Fibroblast of skin of abdomen (primary cell): ENCODE measurements at places on chromosomes 16 and 17.

GRCh38 chr17:60188759-60189158, 39.0 kb downstream of the CA4 start:
- no peak for DNase-seq

- DNase-seq, result no peak
Observed at GRCh38 chr17:1533661-1534325, 17.4 kb upstream of the INPP5K start.

DNA sequence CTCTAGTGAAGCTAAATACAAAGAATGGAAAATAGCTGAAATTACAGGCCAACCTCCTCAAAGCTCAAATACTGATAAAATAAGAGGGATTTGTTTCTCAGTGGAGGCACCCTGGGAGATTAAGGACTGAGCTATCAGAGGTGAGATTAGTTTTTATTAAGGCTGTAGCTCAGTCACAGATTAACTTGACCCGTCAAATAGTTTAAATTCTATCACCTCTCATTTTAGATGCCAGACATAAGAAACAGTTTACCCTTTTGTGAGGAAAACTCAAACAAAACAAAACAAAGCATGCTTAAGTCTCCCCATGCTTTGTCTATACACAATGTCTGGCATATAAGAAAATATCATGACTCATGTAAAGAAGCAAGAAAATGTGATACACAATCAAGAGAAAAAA, 208.3 kb upstream of the PMFBP1 start:
- DNase-seq, result no peak

GRCh38 chr16:68353366-68353765, 42.5 kb downstream of the PRMT7 start:
- no peak for DNase-seq

DNA sequence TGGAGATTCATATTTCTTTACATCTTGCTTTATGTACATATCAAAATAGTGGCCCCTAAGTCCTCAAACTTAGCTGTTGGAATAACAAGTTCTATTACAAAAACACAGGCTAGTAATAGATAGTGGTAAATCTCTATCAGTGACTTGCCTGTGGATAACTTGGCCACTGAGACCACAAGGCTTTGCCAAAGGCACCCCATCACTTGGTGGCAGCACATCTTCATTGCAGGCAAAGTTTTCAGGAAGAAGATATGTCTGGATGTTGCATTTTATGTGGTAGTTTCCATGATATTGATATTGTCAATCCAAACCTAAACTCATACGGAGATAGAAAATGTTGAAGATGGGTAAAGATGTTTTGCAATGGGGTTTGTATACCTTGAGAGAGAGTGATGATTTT, 58.5 kb downstream of the KNOP1 start:
- DNase-seq, result no peak

GRCh38 chr16:67177743-67178699, 5.7 kb downstream of the MATCAP1 start:
- peak; percentile 37 for DNase-seq

- peak; percentile 23 for DNase-seq
Observed at GRCh38 chr17:41494524-41494923, 4.8 kb upstream of the KRT36 start.

GRCh38 chr16:48965386-48965785, 316.3 kb downstream of the CBLN1 start:
- peak; percentile 47 for DNase-seq

- no peak for DNase-seq
Observed at GRCh38 chr17:50432125-50432762, 6.2 kb downstream of the ACSF2 start.

DNA sequence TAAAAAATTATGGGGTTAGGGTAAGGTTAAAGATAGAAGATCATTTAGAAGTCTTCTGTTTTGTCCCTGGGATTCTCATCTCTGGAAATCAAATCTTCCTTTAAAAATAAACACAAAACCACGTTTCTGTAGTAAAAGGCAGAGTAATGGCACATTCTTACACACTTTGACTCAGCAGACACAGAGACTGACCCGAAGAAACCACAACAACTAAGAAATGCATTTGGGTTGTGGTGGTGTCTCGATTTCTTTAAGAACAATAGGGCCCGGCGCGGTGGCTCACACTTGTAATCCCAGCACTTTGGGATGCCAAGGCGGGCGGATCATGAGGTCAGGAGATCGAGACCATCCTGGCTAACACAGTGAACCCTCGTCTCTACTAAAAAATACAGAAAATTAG, 54.9 kb upstream of the MYH10 start:
- DNase-seq, result peak; percentile 61

- DNase-seq, result peak; percentile 90
Observed at GRCh38 chr16:73054813-73055482, 7.0 kb upstream of the ZFHX3 start.

- DNase-seq, result no peak
Observed at GRCh38 chr17:74552037-74552436, 6.1 kb upstream of the CD300C start.

DNA sequence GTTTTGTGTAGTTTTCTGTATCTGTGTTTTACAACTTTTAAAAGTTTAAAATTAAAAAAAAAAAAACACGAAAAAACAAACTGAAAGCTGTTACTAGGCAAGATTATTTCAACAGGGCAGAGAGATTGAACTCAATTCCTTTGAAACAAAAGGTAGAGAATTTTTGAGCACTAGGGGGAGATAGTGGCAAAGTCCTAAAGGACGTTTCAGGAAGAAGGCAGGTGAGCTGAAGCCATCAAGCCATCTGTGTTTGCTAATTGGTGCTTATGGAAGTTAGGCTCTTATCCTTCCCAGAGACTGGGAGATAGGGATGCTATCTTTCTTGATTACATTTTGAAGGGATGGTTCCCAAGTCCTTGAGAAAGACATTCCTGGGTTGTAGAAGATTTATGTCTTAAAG, 70.6 kb upstream of the CLEC3A start:
- no peak for DNase-seq

DNA sequence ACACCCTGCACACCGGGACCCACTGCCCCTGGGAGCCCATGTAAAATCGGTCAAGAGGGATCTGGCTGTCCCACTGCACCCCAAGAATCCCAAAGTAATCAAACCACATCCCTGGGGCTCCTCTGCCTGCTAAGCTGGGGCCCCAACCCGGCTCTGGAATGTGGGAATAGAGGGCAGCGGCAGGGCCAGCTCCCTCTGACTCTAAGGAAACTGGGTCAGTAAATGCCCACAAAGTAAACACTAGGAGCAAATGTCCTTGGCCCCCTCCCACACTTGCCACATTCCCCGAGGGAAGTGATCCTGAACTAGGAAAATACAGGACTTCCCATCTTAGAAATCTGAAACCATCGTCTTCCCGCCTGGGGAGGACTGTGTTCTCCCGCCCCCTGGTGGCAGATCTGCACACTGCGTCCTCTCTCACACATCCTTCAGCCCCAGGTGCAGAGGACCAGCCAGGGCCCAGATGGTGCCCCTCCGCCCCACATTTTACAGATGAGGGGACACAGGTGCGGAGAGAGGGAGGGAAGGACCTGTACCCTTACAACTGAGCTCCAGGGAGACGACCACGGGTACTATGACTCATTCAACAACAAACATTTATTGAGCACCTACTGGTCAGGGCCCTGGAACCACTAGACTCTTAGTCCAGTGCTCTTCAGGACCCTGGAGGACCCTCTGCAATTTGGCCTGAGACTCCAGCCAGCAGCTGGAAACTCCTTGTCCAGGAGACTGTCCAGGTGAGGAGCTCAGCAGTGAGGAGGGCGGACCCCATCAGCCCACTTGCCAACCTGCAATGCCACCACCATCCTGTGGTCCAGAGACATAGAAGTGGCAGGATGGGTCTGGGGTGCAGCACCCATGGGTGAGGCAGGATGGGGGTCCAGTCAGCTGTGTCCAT, 10.1 kb downstream of the P3H4 start:
- DNase-seq, result peak; percentile 70

DNA sequence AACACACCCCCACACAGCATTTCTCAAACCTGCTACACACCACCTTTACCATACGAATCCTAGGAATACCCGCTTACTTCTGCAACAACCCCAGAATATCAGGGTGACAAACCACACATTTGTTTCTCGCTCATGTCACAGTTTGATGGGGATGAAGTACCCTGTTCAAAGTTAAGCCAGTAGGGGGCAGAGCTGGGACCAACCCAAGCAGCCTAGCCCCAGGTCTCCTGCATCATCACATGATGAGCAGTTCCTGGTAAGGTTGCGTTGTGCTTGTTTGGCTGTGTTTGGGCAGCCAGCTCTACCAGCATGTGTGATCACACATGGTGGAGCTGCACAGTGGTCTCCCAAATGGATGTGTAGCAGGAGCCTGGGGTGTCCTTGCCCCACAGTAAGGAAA, 103.6 kb upstream of the C16orf82 start:
- DNase-seq, result no peak

DNA sequence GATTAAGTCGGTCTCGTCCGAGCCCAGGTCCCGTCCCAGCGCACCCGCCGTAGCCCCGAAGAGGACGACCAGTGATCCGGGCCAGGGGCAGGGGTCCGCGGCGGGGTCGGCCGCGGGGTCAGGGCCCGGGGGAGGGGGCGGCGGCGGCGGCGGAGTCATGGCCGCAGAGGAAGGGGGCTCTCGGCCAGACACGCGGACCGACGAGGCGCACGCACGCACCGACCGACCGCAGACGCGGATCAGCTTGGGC, at the start of gene ESRP2:
ESRP2 (minus strand) TSS at position 241 of the 250 bp plus-strand sequence; CDS start at position 159, 82 bp downstream.
- no peak for DNase-seq

DNA sequence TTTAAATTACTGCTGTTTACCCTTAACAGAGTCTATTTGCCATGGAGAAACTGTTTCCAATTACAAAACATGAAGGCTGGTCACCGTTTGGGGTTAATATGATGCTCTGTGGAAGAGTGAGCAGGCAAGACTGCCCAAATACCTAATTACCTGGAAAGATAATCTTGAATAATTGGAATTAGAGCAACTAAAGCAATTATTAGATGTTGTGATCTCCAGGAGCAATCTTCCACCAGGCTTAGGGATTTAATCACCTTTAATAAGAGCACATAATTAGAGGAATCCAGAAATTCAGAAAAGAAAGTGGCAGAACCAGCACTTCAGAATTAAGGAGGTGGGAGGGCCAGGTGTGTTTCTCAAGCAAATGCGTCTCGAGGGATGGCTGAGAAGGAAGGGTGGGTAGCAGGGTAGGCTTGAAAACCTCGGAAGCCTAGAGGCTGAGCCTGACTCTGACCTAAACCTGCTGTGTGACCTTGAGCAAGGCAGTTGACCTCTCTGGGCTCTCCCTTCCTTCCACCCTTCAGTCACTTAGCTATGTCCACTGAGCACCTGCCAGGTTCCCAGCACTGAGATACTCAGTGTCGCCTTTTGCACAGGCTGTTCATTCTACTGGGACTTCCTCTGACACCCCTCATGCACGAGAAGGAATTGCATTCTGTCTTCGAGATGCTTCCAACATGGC, 113.2 kb downstream of the GSG1L start:
- no peak for DNase-seq

GRCh38 chr17:33572615-33573014, 279.5 kb upstream of the ASIC2 start:
- DNase-seq, result no peak

DNA sequence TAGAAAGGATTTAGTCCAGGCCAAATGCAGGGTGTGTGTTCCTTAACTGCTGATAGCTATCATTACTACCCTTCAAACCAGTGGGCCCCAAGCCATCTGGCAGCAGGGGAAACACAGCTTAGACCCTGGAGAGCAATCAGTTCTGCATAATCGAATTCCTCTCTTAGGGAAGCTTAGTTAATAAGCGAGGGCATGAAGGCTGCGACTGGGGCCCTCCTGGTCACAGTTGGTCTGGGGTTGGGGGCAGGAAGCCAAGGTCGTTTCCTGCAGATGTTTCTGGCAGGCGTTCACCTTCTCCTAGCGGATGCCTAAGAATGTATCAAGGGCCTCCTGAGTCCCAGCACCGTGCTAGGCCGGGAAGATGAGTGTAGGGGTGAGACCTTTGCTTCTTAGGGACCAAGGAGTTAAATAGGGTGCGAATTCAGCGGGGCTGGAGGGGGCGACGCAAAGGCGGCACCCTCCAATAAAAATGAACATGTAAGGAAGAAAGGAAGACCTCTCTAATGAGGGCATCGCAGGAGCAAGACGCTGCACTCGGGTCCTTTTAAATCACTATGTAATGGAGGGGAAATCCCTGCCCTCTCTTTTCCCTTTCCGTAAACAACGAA, 16.5 kb upstream of the EEF2K start:
- no peak for DNase-seq

GRCh38 chr16:75038036-75038858, 39.4 kb downstream of the ZNRF1 start:
- no peak for DNase-seq

DNA sequence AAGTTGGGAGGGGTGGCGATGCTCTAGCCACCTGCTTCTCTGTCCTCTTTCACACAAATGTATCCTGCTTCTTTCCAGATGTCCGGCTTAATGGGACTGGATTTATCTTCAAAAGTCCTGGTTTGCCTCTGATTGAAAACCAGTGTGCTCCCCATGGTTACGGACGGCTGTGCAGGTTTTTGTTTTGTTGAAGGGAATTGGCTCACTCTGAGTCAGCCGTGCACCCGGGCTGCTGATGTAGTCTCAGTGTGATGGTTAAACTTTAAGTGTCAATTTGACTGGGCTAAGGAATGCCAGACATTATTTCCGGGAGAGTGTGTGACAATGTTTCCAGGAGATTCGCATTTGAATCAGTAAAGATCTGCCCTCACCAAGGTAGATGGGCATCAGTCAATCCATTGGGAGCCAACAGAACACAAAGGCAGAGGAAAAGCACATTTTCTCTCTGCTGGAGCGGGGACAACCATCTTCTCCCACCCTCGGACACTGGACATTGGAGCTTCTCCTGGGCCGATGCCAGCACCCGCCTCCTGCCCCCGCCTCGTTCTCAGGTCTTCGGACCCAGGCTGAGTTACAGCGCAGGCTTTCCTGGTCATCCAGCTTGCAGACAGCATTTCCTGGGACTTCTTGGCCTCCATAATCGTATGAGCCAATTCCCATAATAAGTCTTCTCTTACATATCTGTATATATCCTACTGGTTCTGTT, 126.9 kb upstream of the TNRC6C start:
- DNase-seq, result peak; percentile 60
